Germinal center (tissue), 1 donor: ENCODE measurements at places on chromosomes 3 and 15.
A peak's percentile ranks its signal among the peaks of the same experiment; 100 is the strongest.

GRCh38 chr15:100261302-100262240 is 80.2 kb downstream of the ADAMTS17 start:
- no peak for DNase-seq

DNA sequence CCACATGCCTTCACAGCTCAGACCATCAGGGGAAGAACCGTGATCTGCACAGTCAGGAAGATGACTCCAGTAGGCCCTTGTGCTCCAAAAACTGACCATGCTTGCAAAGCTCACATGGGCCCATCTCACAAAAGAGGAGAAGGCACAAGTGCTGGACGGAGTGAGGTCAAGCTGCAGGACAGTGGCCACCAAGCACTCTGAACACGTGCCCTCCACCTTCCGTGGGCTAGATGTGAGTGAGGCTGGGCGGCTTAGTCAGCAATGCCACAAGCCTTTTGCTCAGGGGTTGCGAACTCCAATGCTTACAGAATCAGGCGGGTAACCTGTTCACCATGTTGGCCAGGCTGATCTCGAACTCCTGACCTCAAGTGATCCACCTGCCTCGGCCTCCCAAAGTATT is 70.9 kb downstream of the SCN5A start:
- DNase-seq = no peak

- no peak for DNase-seq
Measured at GRCh38 chr3:171321559-171322360, 138.4 kb downstream of the TNIK start.

- DNase-seq = no peak
Measured at GRCh38 chr3:84965141-84965540, 6.4 kb downstream of the CADM2 start.

GRCh38 chr3:115615001-115615814 is 8.1 kb upstream of the GAP43 start:
- no peak for DNase-seq

DNA sequence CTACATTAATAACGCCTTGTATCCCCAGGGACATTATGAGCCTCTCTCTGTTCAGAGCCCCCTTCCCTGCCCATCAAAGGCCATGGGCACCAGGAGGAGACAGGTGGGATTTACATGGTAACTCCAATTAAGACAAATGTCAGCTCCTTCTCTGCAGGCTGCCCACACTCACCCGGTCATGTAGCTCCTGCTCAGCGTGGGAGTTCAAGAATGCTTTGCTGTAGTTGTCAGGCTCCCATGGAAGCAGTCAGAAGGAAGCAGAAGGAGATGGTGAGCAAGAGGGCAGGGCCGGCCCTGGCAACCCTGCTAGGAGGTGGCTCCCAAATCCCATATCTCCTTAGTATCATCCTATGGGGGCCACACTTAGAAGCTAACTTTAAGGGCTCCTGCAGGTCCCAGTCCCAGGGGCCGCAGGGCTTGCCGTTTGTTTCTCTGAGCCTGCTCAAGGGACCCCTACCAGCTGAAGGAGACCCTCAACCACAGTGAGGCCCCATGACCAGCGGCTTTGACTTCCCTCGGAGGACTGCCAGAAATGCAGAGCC is 218.4 kb upstream of the TLE3 start:
- DNase-seq = no peak

GRCh38 chr3:194082743-194083636 is 53.0 kb upstream of the HES1 start:
- DNase-seq = no peak

DNA sequence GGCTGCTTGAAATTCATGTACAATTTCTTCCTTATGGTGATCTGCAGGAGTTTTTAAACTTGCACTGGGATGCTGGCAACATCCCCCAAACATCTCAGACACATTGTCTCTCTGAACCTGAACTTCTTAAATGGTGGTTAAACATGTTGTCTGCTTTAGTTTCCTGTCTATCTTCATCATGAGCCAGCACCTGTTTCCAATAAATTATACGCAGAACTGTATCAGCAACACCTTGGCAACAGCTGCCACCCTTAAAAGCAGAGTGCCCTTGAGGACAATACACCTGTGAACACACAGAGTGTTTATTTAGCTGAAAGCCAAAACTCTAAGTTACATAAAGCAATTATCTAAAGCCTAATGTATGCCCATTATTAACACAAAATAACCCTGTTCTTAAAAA is 242.9 kb downstream of the WNT5A start:
- no peak for DNase-seq

- DNase-seq = peak; percentile 14
Measured at GRCh38 chr3:115512565-115513415, 110.5 kb upstream of the GAP43 start.

GRCh38 chr3:45545476-45545875 is 49.1 kb upstream of the LIMD1 start:
- DNase-seq = no peak
